Activated CD8-positive, alpha-beta memory T cell treated with anti-CD3 and anti-CD28 coated beads, Interleukin-2, amount 10 ng/mL, durations not matched to agents 7 days and 5 days (primary cell): ENCODE measurements at places on chromosomes 5 and 9. TPM values are rescaled to one million over a fixed set of nuclear protein-coding genes. Genes with fewer than 3 reads are reported as not detected.

DNA sequence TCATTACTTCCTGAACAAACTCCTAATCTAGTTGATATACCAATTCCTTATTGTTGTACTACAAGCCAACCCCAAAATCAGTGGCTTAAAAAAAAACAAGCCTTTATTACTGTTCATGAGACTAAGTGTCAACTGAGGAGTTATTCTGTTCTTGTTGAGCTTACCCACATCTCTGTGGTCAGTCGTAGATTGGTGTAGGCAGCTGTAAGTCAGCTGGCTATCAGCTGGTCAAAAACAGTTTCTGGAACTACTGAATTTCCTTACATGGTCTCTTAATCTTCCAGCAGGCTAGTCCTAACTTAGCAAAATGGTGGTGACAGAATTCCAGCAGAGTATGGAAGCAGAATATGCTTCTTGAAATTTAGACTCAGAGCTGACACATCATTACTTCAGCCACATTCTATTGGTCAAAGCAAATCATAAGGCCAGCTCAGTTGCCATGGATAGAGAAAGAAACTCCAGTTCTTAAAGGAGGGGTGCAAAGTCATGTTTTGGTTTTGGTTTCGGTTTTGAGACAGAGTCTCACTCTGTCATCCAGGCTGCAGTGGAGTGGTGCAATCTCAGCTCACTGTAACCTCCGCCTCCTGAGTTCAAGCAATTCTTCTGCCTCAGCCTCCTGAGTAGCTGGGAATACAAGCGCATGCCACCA is 386.1 kb upstream of the MPDZ start:
- H3K27me3 ChIP-seq = no peaks in the 10 kb centered on the region
- H3K27ac ChIP-seq = no peak overlapping the region
- no peak for DNase-seq

GRCh38 chr5:81337803-81338202 is 36.4 kb downstream of the ZCCHC9 start:
- no peaks in the 10 kb centered on the region for H3K36me3 ChIP-seq
- no peak for DNase-seq
- H3K4me1 ChIP-seq = peaks cover 12% of the 10 kb centered on the region
- H3K27ac ChIP-seq = no peak overlapping the region

- no peaks in the 10 kb centered on the region for H3K4me1 ChIP-seq
- no peaks in the 10 kb centered on the region for H3K27me3 ChIP-seq
- no peak overlapping the region for H3K4me3 ChIP-seq
Measured at GRCh38 chr5:86463339-86463738, 154.4 kb upstream of the COX7C start.

- no peak overlapping the region for H3K4me3 ChIP-seq
- peak; percentile 22 for DNase-seq
- H3K36me3 ChIP-seq = peaks cover 2% of the 10 kb centered on the region
Measured at GRCh38 chr5:926417-927171, 33.9 kb downstream of the TRIP13 start.

- H3K4me1 ChIP-seq = no peaks in the 10 kb centered on the region
- no peak overlapping the region for H3K27ac ChIP-seq
- no peaks in the 10 kb centered on the region for H3K27me3 ChIP-seq
- H3K4me3 ChIP-seq = no peak overlapping the region
Measured at GRCh38 chr9:1759009-1759408, 256.1 kb upstream of the SMARCA2 start.

- H3K27me3 ChIP-seq = peaks cover 2% of the 10 kb centered on the region
- no peaks in the 10 kb centered on the region for H3K36me3 ChIP-seq
- H3K4me3 ChIP-seq = no peak overlapping the region
- no peaks in the 10 kb centered on the region for H3K4me1 ChIP-seq
- DNase-seq = no peak
- H3K27ac ChIP-seq = no peak overlapping the region
Measured at GRCh38 chr5:112348387-112348786, 70.7 kb downstream of the EPB41L4A start.

RICTOR gene
- 50.5 TPM for total RNA-seq

ZNF354B gene
- 15.2 TPM for total RNA-seq

PDLIM4 gene
- total RNA-seq = 2.3 TPM
